COLO829 (cell line): ENCODE measurements at places on chromosomes 3 and 15.

GRCh38 chr3:171245796-171246765 lies 214.1 kb downstream of the TNIK start:
- no peak for DNase-seq

DNA sequence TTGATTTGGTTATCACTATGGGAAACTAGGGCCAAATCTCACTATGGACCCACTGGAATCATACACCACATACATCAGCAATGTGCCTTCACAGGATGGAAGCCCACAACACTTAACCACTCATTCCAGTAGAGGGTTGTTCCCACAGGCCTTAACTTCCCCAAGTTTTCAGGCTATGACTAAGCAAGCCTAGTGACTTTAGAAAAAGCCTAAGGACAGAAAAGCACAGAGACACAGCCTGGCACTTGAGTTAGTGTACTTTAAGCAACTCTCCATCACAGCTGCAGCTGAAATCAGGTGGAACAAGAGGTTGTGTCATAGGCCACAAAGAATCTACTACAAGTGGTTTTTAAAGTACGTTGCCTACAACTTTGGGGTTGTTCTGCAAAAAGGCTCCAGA lies 128.7 kb downstream of the LRRN1 start:
- DNase-seq = no peak

DNA sequence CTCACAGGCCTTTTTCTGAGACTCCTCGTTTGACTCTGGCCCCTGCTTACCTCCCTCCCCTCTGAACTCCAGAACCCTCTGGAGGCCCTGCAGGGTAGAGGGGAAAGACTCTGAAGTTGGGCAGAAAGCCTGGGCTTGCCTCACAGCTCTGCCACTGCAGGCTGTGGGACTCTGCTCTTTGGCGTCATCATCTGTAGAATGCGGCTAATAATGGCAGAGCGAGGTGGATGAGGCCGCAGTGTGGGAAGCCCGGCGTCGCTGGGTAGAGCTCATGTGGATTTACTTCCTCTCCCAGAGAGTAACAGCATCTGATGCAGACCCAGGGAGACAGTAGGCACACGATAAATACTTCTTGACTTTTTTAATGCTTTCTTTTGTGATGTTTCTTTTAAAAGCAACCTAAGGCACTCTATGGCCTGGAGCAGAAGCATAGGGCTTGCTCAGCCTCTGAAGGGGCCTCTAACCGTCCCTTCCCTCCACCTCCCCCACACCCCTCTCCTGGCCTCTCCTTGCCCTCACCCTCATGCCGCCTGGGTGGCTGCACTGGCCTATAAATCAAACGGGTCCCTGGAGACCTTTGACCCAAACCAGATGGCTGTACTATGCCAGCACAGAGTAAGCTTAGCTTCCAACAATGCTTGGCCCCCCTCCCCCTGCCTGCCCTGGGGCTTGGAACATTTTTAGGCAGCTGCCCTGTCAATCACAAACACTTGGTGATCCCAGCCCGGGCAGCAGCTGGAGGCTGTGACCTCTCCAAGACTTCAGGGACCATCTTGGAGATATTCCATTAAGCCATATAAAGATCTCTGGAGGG lies 32.9 kb downstream of the SPSB4 start:
- no peak for DNase-seq

- peak; percentile 92 for DNase-seq
Measured at GRCh38 chr3:152719264-152719663, 115.7 kb upstream of the P2RY1 start.

- no peak for DNase-seq
Measured at GRCh38 chr3:14852058-14852594, 33.4 kb downstream of the FGD5 start.

- no peak for DNase-seq
Measured at GRCh38 chr3:67637255-67637900, 17.0 kb downstream of the SUCLG2 start.

GRCh38 chr15:43511012-43511885 lies 6.2 kb upstream of the MAP1A start:
- no peak for DNase-seq

- DNase-seq = no peak
Measured at GRCh38 chr15:84904419-84904818, 20.0 kb downstream of the SLC28A1 start.

DNA sequence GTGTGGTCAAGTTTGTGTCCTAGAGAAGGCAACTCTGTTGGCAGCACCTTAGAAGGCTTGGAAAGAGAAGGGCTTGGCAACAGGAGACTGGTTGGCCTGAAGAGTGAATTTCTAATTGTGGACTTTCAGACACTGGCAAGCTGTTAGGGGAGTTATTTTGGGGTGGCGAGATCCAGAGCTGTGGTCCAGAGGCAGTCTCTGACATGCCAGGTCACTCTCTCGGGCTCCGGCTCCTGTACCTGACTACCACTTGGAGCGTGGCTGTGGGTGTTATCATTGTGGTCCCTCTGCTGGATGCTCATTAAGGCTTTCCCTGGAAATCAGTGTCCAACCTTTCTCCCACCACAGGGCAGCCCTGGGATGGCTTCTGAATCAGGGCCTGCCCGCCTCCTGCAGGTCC lies 209.0 kb downstream of the SLCO3A1 start:
- DNase-seq = no peak

- DNase-seq = no peak
Measured at GRCh38 chr3:17040990-17041377, 156.2 kb downstream of the PLCL2 start.

DNA sequence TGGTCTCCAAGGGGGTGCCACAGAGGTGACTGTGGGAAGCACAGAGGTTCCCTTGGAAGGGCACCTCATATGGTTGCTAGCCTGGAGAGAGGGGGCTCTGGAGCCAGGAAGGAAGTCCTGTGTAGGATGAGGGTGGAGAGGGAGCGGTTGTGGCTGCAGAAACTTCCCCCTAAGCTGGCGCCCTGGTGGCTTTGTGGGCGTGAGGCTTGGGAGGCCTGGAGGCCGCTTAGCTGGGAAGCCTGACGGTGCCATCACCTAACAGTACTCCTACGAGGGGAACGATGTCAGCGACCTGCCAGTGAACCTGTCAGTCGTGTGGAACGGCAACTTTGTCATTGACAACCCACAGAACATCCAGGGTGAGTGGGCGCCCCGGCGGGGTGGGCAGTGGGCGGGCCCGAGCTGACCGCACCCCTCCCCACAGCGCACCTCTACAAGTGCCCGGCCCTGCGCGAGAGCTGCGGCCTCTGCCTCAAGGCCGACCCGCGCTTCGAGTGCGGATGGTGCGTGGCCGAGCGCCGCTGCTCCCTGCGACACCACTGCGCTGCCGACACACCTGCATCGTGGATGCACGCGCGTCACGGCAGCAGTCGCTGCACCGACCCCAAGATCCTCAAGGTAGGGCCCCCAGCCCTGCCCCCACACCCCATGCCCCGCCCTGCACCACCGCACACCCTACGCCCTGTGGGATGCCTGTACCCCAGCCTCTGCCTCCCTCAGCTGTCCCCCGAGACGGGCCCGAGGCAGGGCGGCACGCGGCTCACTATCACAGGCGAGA lies 31.0 kb downstream of the PLXNA1 start:
- no peak for DNase-seq

DNA sequence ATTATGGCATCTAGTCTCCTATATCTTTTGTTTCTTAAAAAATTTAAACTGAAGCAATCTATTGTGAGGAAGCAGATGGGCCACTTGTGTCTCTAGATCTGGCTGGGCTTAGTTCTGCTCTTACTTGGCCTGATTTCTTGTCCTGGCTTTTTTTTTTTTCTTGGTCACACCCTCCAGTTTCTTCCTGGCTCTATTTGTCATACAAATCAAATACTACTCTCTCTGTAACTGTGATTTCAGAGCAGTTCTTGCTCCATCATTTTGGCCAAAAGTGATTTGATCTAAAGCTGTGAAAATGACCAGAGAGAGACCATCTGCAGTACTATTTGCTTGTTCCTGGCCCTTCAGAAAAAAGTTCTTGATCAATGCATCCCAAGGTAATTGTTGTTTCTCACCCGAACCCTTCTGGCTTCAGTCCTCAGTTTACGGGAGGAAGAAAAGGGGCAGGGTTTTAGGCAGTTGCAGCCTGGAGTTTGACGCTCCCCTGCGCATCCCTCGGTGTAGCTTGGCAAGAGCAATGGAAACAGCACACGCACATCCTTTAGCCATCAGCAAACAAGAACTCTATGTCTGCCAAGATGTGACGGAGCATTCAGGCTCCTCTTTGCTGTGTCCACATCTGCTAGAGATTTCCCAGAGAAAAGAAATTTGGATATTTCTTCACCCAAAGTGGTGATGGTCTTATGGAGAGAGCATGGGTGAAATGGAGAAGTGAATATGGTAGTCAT lies 31.6 kb downstream of the CHST2 start:
- no peak for DNase-seq

DNA sequence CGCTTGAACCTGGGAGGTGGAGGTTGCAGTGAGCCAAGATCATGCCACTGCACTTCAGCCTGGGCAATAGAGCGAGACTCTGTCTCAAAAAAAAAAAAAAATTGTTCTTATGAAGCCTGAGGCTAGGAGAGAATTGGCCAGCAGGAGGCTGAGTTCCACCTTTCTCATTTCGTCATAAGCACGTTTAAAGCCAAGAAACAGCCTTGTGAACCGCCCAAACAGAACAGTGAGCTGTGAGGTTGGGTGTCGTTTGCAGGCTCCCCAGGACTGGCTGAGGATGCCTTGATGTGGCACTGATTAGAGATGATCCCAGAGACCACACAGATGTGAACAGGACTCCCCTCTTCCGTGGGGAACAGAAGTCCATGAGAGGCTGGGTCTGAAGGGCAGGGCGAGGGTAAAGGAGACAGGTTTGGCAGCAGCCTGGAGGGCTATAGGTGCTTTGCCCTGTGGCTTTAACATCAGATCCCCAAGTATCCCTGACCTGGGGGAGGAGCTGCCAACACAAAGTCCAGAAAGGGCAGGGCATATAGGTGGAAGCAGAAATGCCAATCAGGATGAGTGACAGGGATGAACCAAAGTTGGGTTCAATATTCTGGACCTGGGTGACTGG lies 52.9 kb downstream of the CLEC3B start:
- no peak for DNase-seq

DNA sequence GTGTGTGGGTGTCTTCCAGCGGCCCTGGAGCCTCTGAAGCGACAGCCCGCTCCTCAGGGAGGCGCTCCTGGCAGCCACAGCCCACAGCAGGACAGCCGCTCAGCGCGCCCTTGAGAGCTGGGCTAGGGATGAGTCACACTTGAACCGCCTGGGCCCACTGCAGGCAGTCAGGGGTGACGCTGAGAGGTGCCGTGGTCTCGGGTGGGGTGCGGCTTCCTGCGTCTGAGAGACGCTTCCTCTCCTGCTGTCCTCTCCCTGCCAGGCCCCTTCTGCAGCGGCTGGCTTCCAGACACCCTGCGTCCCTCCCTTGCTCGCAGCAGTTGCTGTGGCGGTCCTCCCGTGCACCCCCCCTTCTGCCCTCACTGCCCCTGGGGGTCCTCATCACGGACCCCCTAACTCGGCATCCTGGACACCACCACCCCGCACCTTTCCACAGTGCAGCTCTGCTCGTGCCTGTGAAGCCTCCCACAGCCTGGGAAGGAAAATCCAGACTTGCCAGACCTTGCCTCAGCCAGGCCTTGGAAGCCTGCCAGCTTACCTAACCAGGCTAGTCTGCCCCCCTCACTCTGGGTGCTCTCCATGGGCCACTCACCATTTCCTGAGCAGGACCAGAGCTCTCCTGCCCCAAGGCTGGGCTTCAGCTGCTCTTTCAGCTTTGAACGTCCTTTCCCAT lies 1.1 kb upstream of the SPTBN5 start:
- DNase-seq = no peak

DNA sequence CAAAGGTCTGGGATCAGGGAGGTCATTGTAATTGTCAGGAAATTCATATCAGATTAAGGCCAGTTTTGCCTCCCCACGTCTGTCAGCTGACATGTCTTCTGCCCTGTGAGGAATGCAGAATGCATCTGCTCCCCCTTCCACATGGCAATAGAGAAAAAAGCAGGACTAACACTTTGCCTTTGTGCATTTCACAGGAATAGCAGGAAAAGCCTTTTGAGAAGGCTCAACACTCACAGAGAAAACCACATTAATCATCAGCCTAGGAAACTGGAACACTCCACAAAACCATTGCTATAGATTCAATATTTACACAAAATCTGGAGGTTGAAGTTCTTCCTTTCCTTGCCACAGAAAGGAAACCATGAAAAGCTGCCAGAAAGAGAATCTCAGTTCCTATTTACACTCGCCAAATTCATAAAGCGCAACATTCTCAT lies 165.2 kb upstream of the HES1 start:
- peak; percentile 85 for DNase-seq

DNA sequence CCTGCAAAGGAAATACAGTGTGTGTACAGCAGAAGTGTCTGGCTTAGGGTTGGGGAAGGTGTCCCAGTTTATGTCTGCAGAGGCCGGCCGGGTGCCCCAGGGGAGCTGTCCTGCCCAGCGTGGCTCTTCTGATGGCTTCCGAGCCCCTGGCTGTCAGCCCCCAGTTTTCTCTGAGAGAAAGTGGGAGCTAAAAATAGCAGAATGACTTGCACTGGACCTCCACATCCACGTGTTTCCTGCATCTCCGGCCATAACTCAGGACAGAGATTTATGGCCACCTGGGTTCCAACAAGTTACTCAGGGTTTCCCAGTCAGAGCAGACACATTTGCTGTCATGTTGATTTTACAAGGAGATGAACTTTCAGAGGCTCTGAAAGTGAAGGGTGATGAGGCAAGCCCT lies 192.0 kb downstream of the ATP10A start:
- DNase-seq = no peak

- DNase-seq = no peak
Measured at GRCh38 chr3:23836536-23837230, 30.9 kb downstream of the UBE2E1 start.

DNA sequence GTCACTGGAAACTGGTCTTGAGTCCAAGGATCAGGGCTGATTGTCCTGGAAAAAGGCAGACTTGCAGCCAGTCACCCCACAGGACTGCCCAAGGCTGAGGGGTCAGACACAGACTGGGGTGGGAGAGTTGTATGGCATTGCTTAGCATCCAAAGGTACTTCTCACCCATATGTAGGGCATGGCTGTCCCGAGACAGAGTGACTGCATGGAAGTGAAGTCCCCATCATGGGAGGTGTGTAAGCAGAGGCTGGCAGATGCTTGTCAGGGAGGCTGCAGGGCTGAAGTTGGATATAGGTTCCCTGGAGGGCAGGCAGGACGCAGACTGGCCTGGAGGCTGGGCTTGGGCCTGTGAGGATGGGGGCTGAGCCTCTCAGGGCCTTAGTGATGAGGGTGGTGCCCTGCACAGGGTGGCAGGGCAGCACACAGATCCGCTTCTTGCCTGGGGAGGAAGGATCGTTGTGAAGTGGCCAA lies 31.1 kb downstream of the PSTPIP1 start:
- no peak for DNase-seq

DNA sequence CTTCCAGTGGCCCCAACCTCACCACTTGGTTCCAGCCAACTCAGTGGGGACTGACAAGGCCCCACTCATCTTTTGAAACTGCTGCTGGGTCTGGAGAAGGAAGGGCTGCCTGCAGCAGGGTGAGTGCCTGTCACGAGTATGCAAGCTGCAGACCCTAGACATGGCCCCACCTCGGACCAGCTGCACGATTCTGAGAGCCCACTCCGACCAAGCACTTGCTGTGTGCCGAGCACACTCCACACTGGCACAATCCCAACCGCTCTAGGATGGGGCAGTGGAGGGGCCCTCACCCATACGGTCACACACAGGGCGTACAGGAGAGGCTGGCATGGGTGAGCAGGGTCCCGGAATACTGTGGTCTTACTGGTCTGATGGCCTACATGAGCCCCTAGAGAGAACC lies 8.0 kb upstream of the PLXND1 start:
- no peak for DNase-seq

GRCh38 chr3:170414202-170414663 lies 4.4 kb upstream of the CLDN11 start:
- DNase-seq = peak; percentile 76
